Stomach (tissue), 19 donors: ENCODE measurements at places on chromosomes 5 and 9. TPM values are rescaled to one million over a fixed set of nuclear protein-coding genes. Genes with fewer than 3 reads are reported as not detected.

Gene TMEM267
- polyA plus RNA-seq: 5.3 TPM

GRCh38 chr9:124765439-124765835 is 5.7 kb downstream of the NR6A1 start:
- H3K27ac ChIP-seq: no peak overlapping the region
- peaks cover 13% of the 10 kb centered on the region for H3K4me1 ChIP-seq
- peaks cover 5% of the 10 kb centered on the region for H3K27me3 ChIP-seq
- H3K4me3 ChIP-seq: no peak overlapping the region

DNA sequence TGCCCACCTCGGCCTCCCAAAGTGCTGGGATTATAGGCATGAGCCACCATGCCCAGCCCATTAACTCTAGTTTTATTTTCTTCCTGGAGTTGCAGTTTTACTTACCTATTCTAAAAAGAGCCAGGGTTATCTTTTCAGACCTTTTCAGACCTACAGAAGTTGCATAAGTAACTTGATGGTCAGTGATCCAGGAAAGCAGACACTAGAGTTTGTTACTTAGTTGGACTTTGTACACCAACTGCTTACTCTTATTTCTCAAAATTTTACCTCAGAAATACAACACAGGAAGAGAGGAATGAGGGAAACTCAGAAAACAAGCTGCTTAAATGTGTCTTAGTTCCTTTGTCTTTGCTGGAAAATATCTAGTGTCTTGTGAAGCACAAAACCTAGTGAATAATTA is 25.4 kb downstream of the RAD23B start:
- peaks cover 87% of the 10 kb centered on the region for H3K36me3 ChIP-seq
- H3K4me1 ChIP-seq: peaks cover 21% of the 10 kb centered on the region
- no peak for DNase-seq
- H3K27ac ChIP-seq: no peak overlapping the region
- H3K4me3 ChIP-seq: no peak overlapping the region

Gene PCA3
- not detected for polyA plus RNA-seq

DNA sequence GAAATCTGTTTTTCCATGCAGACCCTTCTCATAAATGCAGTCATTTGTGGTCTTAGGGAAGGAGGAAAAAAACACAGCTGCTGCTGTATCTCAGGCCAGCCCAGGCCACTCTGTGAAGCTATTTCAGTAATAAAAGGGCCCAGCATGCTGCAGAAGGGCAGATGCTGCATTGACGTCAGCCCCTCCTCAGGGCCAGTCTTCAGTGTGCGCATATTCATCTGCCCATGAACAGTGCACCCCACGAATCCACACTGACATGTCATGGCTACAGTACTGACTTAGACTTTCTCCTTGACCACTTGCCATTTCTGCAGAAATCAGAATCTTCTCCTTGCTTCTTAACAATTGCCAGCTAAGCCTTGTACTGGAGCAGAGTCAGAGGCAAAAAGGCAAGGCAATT is 304.7 kb downstream of the GABRG2 start:
- no peaks in the 10 kb centered on the region for H3K4me1 ChIP-seq
- H3K27ac ChIP-seq: no peak overlapping the region
- DNase-seq: no peak
- H3K36me3 ChIP-seq: no peaks in the 10 kb centered on the region
- no peaks in the 10 kb centered on the region for H3K27me3 ChIP-seq

GRCh38 chr9:125540497-125540896 is 166.5 kb downstream of the MAPKAP1 start:
- DNase-seq: no peak
- H3K4me1 ChIP-seq: peaks cover 45% of the 10 kb centered on the region
- H3K36me3 ChIP-seq: no peaks in the 10 kb centered on the region
- H3K27me3 ChIP-seq: no peaks in the 10 kb centered on the region

DNA sequence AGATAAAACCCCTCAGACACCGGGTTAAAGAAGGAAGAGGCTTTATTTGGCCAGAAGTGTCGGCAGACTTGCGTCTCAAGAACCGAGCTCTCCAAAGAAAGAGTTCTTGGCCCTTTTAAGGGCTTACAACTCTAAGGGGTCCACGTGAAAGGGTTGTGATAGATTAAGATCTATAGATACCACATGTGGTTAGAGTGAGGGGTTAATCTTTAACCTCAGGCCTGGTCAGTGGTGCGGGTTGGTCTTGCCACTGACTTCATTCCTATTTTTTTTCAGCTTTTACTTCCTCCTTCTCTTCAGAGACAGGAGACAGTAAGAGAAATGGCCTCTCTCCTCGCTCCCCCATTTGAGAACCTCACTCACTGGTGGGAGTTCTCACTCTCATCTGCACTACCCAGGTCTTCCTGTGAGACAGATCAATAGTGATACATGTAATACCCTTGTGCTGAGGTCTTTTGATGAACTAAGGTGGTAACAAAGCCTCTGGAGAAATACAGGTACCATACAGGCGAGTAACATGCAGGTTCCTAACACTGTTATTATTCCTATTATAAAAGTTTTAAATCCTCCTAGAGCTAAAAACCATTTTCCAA is 52.4 kb upstream of the COX7C start:
- no peaks in the 10 kb centered on the region for H3K4me1 ChIP-seq
- no peak overlapping the region for H3K4me3 ChIP-seq
- H3K36me3 ChIP-seq: no peaks in the 10 kb centered on the region
- no peak overlapping the region for H3K27ac ChIP-seq
- DNase-seq: no peak

Gene DBH
- polyA plus RNA-seq: 0.15 TPM

DNA sequence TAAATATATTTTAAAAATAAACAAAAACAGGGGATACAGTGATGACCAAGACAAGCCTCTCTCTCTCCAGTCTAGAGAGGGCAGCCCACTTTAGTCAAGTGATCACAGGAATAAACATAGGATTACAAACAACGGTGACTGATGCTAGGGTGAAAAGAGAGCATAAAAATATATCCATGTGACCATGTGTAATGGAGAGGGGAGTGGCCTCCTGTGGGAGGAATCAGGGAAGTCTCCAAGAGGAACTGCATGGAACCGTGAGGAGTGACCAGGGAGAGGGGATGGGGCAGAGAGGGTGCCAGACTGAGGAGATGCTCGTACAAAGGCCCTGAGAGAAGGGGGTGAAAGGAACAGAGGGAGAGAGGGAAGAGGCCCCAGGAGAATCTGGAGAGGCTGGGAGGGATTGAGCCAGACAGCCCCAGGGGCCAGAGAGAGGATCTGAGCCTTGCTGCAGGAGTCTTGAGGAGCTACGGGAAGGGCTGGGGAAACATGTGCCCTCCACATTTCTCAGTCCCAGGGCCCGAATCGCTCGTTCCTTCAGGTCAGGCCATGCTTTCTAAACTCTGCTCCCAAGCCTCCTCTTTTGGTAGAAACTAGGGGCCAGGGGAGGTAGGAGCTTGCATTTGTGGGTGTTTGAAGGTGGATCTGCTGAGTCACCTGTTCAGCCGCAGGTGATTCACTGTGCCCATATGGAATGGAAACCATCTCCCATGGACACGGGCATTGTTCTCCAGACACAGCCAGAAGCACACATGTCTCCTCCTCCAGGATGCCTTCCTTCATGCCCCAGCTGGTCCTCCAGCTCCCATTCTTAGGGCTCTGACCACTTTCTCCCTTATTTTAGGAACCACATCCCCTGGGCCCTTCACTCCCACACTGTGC is 63.8 kb downstream of the PAX5 start:
- no peaks in the 10 kb centered on the region for H3K27me3 ChIP-seq
- no peak overlapping the region for H3K4me3 ChIP-seq
- no peak overlapping the region for H3K27ac ChIP-seq
- no peaks in the 10 kb centered on the region for H3K36me3 ChIP-seq

Gene MARCOL
- polyA plus RNA-seq: not detected

GRCh38 chr5:151071021-151071420 is 9.8 kb downstream of the TNIP1 start:
- peaks cover 89% of the 10 kb centered on the region for H3K4me1 ChIP-seq
- no peaks in the 10 kb centered on the region for H3K27me3 ChIP-seq
- peaks cover 7% of the 10 kb centered on the region for H3K36me3 ChIP-seq
- H3K4me3 ChIP-seq: no peak overlapping the region
- DNase-seq: no peak
- no peak overlapping the region for H3K27ac ChIP-seq

DNA sequence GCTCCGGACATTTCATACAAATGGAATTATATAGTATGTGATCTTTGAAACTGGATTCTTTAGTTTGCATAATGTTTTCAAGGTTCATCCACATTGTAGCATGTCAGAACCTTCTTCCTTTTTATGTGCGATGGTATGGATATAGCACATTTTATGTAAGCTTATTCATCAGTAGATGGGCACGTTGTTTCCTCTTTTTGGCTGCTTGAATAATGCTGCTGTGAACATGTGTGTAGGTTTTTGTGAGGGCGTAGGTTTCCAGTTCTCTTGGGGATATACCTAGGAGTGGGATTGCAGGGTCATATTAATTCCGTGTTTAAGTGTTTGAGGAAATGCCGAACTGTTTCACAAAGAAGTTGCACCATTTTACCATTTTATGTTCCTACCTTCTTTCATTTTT is 187.8 kb downstream of the NR3C1 start:
- H3K4me1 ChIP-seq: no peaks in the 10 kb centered on the region
- no peak overlapping the region for H3K27ac ChIP-seq
- no peaks in the 10 kb centered on the region for H3K27me3 ChIP-seq
- H3K36me3 ChIP-seq: peaks cover 10% of the 10 kb centered on the region

Gene PLCXD3
- polyA plus RNA-seq: 3.2 TPM

GRCh38 chr5:131265311-131265803 is 1.5 kb downstream of the CDC42SE2 start:
- H3K4me3 ChIP-seq: peak overlapping the region; percentile 98
- peak overlapping the region; percentile 94 for H3K27ac ChIP-seq
- peaks cover 35% of the 10 kb centered on the region for H3K4me1 ChIP-seq
- peak; percentile 77 for DNase-seq

GRCh38 chr5:120684213-120684612 is 220.1 kb downstream of the PRR16 start:
- H3K36me3 ChIP-seq: no peaks in the 10 kb centered on the region
- no peak for DNase-seq
- no peak overlapping the region for H3K27ac ChIP-seq
- H3K4me1 ChIP-seq: no peaks in the 10 kb centered on the region
- no peaks in the 10 kb centered on the region for H3K27me3 ChIP-seq
- no peak overlapping the region for H3K4me3 ChIP-seq

DNA sequence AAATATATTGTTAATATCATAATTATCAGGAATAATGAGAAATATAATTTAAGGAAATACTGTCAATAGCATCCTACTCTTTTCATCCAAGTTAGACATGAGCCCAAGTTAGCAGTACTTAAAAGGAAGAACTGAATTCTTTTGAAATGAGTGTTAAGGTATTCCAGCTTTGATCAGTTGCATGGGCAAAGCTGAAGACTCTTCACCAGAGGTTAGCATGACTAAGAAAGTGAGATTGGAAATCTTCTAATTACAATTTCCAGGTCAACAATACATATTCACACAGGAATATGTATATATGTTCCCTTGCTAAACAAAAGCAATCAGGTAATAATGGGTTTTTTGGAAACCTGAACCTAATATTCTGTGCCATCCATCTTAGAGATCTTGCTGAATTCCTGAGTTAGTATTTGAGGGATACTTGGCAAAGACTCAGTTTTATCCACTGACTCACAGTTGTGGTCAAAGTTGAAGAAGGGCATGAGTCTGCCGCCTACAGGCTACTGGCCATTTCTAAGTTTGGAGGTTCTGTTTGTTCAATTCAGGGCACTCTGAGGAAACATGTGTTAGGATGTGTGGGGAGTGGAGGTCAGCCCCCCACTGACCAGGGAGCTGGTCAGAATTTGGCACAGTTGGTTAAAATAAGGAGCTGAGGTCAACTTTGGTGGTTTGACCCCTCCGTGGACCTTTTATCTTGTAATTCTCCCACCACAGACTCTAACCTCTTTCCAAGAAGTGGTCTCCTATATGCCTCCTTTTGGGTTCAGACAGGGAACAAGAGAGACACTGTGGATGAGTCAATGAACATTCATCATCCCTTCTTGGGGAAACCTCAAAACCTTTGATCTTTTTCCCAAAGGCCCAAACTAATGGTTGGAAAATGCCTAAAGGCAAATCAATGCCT is 118.3 kb downstream of the PIK3R1 start:
- no peaks in the 10 kb centered on the region for H3K36me3 ChIP-seq
- H3K27me3 ChIP-seq: no peaks in the 10 kb centered on the region
- H3K27ac ChIP-seq: no peak overlapping the region
- no peak overlapping the region for H3K4me3 ChIP-seq

DNA sequence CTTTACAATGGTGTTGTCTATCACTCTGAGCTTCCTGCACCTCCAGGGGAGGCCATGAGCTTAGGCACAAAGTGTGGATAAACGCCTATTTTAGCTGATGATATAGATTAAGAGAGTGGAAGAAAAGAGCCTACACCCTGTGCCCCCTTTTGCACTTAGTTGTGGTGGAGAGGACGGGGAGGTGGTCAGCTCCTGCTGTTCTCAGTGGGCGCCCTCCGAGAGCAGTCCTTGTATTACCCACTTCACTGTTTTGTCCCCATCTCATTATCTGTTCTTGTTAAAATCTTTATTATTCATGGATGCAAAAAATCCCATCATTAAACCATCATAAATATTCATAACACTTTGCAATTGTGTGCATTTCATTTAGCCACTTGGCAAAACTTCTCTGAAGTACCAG is 303.3 kb downstream of the EFNA5 start:
- H3K36me3 ChIP-seq: no peaks in the 10 kb centered on the region
- H3K27ac ChIP-seq: no peak overlapping the region
- DNase-seq: no peak
- no peaks in the 10 kb centered on the region for H3K27me3 ChIP-seq

GRCh38 chr5:139667730-139668063 is 19.5 kb downstream of the CXXC5 start:
- H3K27me3 ChIP-seq: no peaks in the 10 kb centered on the region
- H3K27ac ChIP-seq: peak overlapping the region; percentile 88
- H3K4me3 ChIP-seq: peak overlapping the region; percentile 52
- peaks cover 87% of the 10 kb centered on the region for H3K4me1 ChIP-seq
- no peak for DNase-seq
- H3K36me3 ChIP-seq: no peaks in the 10 kb centered on the region

Gene STPG3
- not detected for polyA plus RNA-seq

DNA sequence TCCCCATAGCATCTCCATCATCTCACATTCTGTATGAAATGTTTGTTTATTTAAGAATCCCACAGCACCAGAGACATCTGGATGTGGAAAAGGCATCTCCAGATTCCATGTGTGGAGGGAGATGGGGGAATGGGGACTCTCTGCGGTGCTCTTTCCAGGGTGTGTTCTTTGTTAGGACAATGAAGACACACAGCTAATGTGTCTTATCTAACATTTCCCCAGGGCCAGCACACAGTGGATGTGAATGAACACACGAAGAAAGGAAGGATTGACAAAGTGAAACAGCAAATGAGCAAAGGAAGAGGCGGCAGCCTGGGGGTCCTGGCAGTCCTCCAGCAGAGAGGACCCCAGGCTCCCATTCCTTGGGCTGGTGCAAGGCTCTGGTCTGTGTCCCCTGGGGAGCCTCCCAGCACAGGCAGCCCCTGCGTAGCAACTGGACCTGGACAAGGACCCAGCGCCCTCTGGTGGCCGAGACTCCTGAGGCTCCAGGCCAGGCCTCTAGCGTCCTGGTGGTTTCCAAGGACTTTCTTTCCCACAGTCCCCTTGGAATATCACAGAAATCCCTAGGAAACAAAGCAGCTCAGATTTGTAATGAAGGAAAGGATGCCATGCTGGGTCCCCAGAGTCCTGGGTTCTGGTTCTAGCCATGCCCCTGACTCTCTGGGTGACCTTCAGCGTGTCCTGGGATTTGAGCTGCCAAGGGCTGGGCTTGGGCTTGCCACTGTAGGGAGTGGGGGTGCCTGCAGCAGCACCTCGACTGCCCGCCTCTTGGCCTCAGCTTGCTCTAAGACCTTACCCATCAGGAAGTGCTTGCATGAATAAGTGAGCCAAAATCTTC is 3.5 kb upstream of the PDLIM7 start:
- H3K27me3 ChIP-seq: no peaks in the 10 kb centered on the region
- H3K4me1 ChIP-seq: peaks cover 29% of the 10 kb centered on the region
- no peaks in the 10 kb centered on the region for H3K36me3 ChIP-seq
- H3K4me3 ChIP-seq: no peak overlapping the region
- H3K27ac ChIP-seq: no peak overlapping the region
- peak; percentile 93 for DNase-seq

Gene FRMD3
- polyA plus RNA-seq: 2.7 TPM
